ENCODE measurements at places on chromosomes 2 and 18.

DNA sequence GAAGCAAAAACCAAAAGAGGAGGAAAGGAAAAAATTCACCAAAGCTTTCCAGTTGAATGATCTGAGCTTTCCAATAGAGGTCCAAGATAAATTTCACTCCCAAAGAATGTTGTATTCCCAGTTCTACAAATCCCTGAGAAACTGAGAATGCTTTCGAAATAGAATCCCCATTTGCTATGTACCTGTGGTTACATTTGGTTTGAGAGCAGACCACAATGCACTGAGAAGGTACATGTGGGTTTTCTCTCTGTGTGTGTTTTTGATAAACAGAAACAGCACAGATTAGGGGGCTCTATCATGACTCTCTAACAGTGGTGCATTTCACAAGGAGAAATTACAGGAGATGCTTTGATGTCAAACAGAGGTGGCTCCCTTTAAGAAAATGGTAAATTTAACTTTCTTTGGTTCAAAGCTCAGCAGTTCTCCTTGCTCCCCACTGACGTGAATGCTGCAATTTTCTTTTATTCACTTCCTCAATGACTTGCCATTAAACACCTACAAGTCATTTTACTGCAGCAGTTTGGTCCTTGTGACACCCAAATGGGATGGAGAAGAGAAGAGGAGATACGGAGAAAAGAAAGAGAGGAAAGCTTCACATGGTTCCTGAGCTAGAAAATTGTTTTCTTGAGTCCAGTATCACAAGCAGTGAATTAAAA is 108.7 kb downstream of the EPHA4 start:
- DNase-seq, result no peak

- no peak for DNase-seq
These were observed 60.2 kb downstream of the CDCA7 start for GRCh38 chr2:173414823-173415322.

DNA sequence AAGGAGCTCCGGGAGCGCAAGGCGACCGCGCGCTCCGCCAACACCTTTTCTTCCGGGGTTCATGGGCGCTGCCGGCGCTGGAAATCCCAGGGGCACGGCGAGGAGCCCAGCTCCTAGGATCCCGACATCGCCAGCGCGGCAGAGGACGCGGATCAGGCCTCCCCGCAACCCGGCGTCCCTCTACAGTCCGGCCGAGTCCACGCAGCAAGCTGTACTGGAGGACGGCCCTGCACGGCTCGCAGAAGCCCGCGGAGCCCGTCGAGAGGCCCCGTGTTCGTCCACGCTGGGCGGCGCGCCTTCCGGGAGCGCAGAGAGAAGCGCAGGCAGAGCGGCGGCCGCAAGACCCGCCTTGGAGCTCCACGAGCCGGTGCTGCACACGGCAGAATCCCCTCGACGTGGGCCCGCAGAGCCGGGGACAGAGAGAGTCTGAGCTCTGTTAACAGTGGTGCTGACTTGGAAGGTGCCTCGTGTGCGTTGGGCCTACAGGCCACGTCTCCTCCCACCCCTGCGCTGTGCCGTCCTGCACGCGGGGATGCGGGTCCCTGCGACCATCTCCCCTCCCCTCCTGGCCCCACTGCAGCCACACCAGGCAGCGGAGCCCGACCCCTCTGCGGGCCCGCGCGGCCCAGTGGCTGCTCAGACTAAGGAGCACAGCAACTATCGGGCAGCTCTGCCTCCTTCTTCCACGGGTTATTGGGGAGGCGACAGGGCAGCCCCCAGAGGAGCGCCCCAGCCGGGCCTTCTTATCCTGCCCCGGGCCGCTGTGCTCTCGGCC is 28.1 kb upstream of the PTPN2 start:
- DNase-seq, result no peak

GRCh38 chr2:208147759-208148158 is 1.8 kb upstream of the CRYGB start:
- DNase-seq, result no peak

GRCh38 chr2:85439986-85440385 is 21.5 kb downstream of the SH2D6 start:
- DNase-seq, result no peak

GRCh38 chr2:205895981-205896655 is 189.9 kb downstream of the INO80D start:
- DNase-seq, result no peak

- no peak for DNase-seq
These were observed 34.6 kb upstream of the DNER start for GRCh38 chr2:229748950-229749349.

GRCh38 chr2:135258193-135258592 is 206.1 kb downstream of the RAB3GAP1 start:
- no peak for DNase-seq

DNA sequence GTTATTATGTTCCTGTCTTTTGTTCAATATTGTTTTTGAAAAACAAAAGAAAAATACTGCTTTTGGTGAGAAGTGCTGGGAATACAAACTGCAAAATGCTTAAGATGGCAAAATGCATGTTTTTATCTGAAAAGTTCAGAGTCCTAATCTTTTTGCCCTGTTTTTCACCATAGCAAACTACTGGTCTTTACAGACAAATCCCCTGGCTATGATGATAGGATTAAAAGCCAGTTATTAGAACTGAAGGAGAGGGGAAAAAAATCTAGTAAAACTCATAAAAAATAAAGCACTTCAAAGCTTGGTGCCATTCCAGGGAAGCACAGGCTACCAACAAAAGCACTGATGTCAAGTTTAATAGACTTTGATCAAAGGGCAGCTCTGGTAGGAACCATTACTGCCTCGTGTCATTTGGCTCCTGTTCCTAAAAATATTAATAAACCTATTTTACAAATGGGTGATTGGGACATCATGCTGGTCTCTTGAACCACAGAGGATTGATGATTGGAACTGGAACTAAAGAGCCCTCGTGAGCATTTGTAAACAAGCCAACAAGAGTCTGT is 194.7 kb downstream of the RAB3GAP1 start:
- DNase-seq, result no peak

DNA sequence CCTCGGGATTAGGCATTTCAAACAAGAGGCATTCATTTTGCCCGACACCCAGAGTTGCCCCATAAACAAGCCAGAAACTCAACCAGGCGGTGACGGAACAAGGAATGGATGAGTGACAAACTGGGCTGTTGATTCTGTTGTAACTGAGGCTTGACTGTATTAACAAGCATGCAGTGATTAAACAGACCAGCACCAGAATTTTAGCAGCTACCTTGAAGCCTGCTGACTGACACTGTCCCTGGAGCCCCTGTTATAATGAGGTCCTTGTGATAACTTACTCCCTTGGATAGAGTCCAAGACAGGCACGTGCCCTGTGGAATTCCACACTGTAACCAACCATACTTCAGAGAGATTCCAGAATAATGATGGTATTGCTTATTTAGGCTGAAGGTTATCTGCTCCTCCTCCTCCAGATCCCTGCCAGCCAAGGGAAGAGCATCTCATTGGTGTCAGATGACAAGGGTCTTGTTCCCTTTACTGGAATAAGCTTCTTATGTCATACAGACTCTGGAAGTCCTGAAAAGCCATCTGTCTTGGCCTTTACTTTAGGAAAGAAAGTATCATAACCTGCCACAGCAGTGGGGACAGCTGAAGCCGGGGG is 97.1 kb upstream of the RMDN2 start:
- DNase-seq, result no peak

DNA sequence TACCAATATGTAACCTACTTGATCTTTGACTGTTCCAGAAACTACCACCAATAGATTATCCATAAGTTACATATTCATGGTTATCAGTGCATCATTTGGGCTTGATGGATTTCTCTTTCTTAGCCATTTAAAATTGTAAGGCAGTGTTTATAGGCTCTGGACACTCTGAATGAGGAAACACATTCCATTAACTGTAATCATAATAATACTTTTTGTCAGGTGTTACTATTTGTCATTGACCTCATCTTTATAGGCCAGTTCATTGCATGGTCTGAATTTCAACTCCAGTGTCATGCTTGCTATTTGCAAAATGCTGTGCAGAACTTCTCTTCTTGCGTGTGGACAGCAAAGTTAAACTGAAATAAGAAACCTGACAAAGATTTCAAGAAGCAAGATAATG is 1340.2 kb upstream of the ZEB2 start:
- no peak for DNase-seq

DNA sequence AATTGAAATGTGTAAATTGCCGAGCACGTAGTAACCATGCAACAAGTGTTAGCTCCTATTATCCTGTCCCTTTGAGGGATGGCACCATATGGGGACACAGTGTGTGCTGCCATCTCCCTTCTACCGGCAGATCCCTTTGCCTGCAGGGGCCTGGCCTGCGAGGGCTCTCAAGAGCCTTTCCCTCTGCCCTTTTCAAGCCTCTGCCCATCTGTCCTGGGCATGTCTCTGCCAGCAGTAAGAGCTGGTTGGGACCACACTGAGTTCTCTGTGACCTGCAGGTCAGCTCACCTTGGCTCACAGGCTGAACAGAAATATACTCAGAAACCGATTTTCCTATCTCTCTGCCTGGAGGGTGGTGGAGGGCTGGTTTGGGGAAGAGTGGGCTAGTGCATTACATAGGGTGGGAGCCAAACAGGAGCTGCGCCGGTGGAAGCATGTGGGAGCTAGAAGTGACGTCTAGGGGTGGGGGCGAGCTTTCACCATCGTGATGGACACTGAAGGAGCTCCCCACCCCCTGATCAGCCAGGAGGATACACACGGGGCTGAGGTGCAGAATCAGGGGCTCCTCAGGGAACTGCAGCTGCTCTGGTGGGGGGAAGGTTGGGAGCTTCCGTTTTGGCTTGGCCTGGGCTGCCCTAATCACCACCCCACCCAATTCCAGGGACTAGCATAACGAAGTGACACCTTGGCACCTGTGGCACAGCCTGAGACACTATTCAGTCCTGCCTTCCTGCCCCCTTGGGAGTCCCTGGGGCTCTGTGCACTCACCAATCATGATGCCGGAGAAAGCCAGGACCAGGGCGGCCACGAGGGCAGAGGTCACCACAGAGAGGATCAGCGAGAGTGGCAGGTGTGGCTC is 109.7 kb downstream of the CLIP4 start:
- DNase-seq, result no peak

DNA sequence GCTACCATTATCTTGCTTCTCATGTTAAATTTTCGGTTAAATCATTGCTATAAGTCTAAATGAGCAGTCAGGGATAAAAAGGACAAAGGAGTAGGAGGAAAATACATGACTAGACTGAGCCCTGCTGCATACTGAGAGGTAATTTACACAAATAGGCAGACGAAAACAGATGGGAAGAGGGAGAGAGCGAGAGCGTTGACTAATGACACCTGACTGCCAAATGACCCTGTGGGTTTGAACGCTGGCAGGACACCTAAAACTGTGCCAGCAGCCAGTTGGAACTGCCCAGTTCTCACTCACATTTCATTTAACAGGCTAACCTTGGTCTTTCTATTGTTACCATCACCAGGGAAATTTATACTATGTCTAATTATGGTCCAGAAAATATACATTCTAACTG is 978.2 kb downstream of the CPS1 start:
- DNase-seq, result no peak

DNA sequence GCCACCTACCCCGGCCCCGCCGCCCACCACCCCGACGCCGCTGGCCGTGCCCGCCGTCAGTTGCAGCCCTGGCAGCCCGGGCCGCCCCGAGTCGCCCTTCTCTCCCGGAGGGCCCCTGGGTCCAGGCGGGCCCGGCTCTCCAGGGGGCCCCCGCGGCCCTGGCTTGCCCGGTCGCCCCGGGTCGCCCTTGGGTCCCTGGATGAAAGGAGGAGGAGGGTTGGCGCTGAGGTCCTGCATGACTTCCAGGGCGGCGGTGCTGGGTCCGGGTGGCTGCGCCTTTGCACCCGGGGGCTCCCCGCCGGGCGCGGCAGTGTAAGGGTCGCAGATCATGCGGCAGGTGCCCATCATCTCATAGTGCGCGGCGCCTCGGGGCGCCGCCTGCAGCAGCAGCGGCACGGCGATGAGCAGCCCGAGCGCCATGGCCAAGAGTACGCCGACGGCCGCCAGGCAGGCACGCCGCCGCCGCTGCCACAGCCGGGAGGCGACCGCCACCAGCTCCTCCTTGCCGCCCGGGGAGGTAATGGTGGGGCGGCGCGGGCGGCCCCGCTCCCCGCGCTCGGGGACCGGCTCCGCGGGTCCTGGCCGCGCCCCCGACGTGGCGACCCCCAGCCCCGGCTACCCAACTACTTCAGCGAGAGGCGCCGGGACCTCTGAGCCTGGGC is 570 bp downstream of the C1QL2 start:
- no peak for DNase-seq

- no peak for DNase-seq
These were observed 114.6 kb upstream of the KCTD1 start for GRCh38 chr18:26662996-26663395.

DNA sequence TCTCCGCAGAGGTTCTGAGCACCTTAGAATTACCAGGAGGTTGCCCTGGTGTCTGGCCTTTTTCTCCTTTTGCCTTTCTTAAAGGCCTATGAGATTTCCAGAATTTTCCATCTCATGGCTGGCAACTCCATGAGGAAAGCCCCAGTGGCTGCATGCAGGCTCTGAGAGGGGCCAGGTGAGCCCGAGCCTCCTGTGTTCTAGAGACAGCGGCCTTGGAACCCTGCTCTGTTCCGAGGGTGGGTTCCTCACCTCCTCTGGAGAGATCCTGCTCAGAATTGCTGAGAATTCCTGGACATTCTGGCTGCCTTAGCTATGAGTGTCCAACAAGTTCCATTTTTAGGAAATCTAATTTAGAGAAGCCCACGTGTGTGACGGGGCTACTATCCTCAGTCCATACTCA is 35.7 kb upstream of the HPCAL1 start:
- no peak for DNase-seq

- DNase-seq, result no peak
These were observed 150.2 kb downstream of the FSHR start for GRCh38 chr2:49004036-49004626.

DNA sequence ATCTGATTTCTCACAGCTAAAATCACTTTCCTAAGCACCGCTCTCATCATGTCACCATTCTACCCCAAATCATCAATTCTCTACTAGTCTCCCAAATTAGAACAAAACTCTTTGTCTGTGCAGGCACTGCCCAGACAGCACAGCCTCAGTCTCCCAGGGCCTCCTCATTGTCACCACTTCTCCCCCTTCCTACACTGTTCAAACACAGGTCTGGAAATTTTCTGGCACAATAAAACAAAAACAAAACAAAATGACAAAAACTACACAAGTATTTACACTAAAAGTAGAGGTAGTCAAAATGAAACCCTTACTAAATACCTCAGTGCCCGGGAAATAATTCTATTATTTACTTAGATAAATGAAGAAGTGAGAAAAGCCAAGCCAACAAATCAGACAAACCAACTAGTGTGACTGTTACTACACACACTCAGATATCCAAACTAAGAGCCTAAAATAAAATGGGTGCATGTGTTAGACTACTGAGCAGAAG is 156.2 kb upstream of the DNMT3A start:
- no peak for DNase-seq

DNA sequence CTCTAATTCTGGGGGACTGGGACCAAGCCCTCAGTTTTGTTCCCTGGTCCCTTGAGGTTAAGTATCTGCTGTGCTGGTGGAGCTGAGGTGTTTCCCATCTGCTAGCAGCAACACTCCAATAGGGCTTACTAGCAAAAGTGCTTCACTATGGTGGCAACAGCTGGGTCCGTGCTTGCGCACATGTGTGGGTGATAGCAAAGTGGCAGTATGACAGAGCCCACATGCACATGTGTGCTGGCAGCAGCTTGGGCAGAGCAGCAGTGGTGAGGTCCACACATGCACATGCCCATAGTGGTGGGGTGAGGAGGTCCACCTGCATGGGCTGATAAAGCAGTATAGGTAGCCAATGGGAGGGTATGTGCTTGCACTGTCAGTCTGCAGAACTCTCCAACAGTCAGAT is 1723.7 kb downstream of the SUCLG1 start:
- DNase-seq, result no peak

Data from activated CD8-positive, alpha-beta memory T cell treated with anti-CD3 and anti-CD28 coated beads for 48 hours (primary cell).